ENCODE measurements at places on chromosomes 3 and 15. TPM values are rescaled to one million over a fixed set of nuclear protein-coding genes. Genes with fewer than 3 reads are reported as not detected.

DNA sequence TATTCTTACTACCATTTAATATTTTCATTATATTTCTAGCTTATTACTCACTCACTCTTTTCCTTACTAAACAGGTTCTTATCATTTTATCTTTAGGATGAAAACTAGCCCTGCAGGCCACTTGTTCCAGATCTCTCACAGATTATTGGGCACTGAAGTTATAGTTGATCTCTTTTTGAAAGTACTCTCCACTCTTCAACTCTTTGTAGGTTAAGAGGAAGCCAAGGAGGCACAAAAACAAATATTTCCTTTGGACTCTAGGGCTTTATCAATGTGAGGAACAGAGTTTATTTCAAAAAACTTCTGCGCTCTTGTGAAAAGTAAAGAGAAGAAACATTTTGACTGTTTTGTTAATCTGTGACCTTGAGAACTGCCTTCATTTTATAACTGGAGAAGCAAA is 96.0 kb upstream of the NPHP3 start:
- no peak for DNase-seq

GRCh38 chr3:196124608-196125007 is 42.7 kb upstream of the TFRC start:
- DNase-seq: no peak

DNA sequence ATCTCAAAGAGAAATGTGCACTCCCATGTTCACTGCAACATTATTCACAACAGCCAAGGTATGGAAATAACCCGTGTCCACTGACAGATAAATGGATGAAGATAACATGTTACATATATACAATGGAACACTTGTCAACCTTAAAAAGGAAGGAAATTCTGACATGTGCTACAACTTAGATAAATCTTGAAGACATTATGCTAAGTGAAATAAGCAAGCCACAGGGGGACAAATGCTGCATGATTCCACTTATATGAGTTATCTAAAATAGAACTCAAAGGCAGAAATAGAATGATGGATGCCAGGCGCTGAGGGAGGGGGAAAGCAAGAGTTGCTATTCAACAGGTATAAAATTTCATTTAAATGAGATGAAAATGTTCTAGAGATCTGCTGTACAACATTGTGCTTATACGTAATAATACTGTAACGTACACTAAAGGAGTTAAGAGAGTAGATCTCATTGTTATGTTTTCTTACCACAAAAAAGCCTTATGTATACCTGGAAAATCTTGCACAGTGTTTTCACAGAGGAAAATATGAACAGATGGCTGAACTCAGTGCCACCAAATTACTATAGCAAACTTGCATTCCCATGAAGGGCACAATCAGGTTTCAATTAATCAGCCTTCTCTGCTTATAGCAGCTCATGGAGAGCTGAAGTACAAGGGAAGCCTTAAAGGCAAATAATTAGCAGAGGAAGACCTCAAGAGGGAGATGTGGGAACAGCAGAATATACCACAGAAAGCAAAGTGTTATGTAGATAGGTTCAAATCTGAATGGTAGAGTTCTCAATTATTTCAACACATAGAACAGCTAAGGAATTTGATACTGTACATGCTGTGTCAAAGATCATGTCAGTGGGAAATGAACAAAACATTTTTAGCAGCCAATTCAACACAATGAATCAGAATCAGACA is 8.1 kb upstream of the VPS39 start:
- peak; percentile 6 for DNase-seq

Gene CHST2
- total RNA-seq: 12.0 TPM

Gene RAB6B
- total RNA-seq: 0.38 TPM
